Fibroblast of lung (primary cell): ENCODE measurements at places on chromosomes 7 and 10.

GRCh38 chr7:105811189-105811847 is 65.1 kb downstream of the ATXN7L1 start:
- no peak for DNase-seq
- H3K36me3 ChIP-seq, result no peaks in the 10 kb centered on the region
- H3K27me3 ChIP-seq, result no peaks in the 10 kb centered on the region
- no peak overlapping the region for H3K4me3 ChIP-seq
- H3K4me1 ChIP-seq, result peaks cover 6% of the 10 kb centered on the region
- no peak overlapping the region for H3K27ac ChIP-seq

DNA sequence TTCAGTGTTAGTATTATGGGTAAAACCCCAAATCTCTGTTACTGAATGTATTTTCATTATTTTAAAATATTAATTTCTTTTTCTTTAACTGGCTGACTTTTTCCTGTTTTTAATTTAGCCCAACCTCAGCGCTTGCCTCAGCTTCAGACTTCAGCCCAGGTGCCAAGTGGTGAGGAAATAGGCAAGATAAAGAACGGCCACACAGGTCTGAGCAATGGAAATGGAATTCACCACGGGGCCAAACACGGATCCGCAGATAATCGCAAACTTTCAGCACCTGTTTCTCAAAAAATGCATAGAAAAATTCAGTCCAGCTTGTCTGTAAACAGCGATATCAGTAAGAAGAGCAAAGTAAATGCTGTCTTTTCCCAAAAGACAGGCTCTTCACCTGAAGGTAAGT is 57.5 kb downstream of the MDFIC start:
- H3K36me3 ChIP-seq, result peaks cover 2% of the 10 kb centered on the region
- H3K27ac ChIP-seq, result no peak overlapping the region
- H3K4me3 ChIP-seq, result no peak overlapping the region
- no peaks in the 10 kb centered on the region for H3K27me3 ChIP-seq
- H3K4me1 ChIP-seq, result no peaks in the 10 kb centered on the region

- no peak overlapping the region for H3K4me3 ChIP-seq
- H3K4me1 ChIP-seq, result no peaks in the 10 kb centered on the region
- H3K27me3 ChIP-seq, result no peaks in the 10 kb centered on the region
- no peak overlapping the region for H3K27ac ChIP-seq
- DNase-seq, result no peak
Measured at GRCh38 chr10:25039531-25039930, 23.1 kb downstream of the THNSL1 start.

DNA sequence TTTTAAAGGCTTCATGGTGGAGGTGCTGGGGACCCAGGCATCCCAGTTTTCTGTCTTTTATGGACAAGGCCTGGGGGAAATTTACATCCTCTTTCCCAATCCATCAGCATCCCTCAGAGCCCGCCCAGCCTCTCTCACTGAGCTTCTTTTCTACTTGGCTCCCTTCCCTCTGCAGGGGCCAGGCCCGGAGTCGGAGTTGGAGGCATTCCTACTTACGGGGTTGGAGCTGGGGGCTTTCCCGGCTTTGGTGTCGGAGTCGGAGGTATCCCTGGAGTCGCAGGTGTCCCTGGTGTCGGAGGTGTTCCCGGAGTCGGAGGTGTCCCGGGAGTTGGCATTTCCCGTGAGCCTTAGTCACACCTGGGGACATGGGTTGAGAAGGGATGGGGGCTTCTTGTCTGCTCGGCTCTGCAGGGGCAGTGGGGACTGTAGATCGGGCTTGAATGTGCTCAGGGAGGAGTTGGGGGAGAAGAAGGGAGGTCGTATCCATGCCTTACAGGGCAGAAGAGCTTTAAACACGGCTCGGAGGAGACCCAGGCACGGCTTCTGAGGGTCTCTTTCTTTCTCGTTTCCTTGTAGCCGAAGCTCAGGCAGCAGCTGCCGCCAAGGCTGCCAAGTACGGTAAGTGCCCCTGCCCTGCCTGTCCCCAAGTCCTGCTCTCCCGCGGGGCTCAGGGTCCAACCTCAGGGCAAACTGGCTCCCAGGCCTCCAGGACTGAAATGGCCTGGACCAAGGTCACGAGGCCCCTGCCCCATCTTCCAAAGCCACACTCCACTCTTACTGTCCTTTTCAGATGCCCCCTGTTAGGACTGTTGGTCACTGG is 27.3 kb upstream of the LIMK1 start:
- peaks cover 3% of the 10 kb centered on the region for H3K27me3 ChIP-seq
- no peak overlapping the region for H3K4me3 ChIP-seq
- no peak overlapping the region for H3K27ac ChIP-seq

DNA sequence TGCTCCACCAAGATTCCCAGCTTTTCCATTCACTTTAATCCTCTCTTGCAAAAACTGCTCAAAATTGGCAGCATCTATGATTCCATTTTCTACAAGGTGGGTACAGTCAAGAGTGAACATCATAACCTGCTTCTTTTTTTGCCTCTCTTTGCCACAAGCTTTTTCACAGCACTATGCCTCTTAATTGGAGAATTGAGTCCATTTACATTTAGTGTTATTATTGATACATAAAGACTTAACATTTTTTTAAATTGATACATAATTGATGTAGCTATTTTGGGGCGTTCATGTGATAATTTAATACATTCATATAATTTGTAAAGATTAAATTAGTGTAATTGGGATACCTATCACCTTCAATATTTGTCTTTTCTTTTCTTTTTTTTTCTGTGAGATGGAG is 18.8 kb downstream of the AS3MT start:
- H3K36me3 ChIP-seq, result no peaks in the 10 kb centered on the region
- H3K4me1 ChIP-seq, result no peaks in the 10 kb centered on the region
- no peak overlapping the region for H3K4me3 ChIP-seq
- no peaks in the 10 kb centered on the region for H3K27me3 ChIP-seq

GRCh38 chr10:101565936-101566332 is 22.1 kb downstream of the POLL start:
- H3K4me1 ChIP-seq, result peaks cover 5% of the 10 kb centered on the region
- H3K27me3 ChIP-seq, result peaks cover 23% of the 10 kb centered on the region
- DNase-seq, result no peak
- no peak overlapping the region for H3K4me3 ChIP-seq
- no peak overlapping the region for H3K27ac ChIP-seq

GRCh38 chr7:92754919-92755581 is 81.3 kb downstream of the CDK6 start:
- H3K27ac ChIP-seq, result no peak overlapping the region
- H3K36me3 ChIP-seq, result no peaks in the 10 kb centered on the region
- H3K27me3 ChIP-seq, result no peaks in the 10 kb centered on the region

GRCh38 chr10:14304046-14304445 is 26.7 kb downstream of the FRMD4A start:
- peaks cover 37% of the 10 kb centered on the region for H3K27me3 ChIP-seq
- no peak overlapping the region for H3K4me3 ChIP-seq
- H3K27ac ChIP-seq, result no peak overlapping the region
- DNase-seq, result no peak
- no peaks in the 10 kb centered on the region for H3K36me3 ChIP-seq

- H3K36me3 ChIP-seq, result no peaks in the 10 kb centered on the region
- no peak overlapping the region for H3K4me3 ChIP-seq
- no peaks in the 10 kb centered on the region for H3K4me1 ChIP-seq
- no peak for DNase-seq
Measured at GRCh38 chr7:13551503-13551902, 438.0 kb downstream of the ETV1 start.

- H3K36me3 ChIP-seq, result no peaks in the 10 kb centered on the region
- H3K4me1 ChIP-seq, result no peaks in the 10 kb centered on the region
- DNase-seq, result no peak
- H3K4me3 ChIP-seq, result no peak overlapping the region
Measured at GRCh38 chr10:130857631-130858295, 453.8 kb downstream of the TCERG1L start.

DNA sequence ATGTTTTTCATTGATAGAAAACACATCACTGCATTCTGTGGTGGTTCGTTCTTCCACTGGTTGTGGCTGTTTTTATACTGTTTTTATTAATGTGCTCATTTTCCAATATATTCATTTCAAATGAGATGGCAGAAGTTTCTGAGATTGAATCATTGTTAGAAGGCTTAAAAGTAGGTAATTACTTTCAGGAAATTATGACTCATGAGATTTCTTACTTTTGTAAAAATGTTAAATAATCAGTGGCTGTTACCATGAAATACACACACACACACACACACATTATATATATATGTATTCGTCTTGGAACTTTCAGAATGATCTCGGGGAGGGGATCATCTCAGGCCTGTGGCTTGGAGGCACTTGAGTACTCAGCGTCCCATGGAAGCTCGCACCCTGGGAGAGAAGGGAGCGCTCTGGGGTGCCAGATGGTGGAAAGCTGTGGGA is 66.1 kb downstream of the ZMYND11 start:
- H3K36me3 ChIP-seq, result no peaks in the 10 kb centered on the region
- peak; percentile 76 for DNase-seq
- H3K4me3 ChIP-seq, result no peak overlapping the region
- no peaks in the 10 kb centered on the region for H3K27me3 ChIP-seq
- H3K4me1 ChIP-seq, result no peaks in the 10 kb centered on the region
- no peak overlapping the region for H3K27ac ChIP-seq

DNA sequence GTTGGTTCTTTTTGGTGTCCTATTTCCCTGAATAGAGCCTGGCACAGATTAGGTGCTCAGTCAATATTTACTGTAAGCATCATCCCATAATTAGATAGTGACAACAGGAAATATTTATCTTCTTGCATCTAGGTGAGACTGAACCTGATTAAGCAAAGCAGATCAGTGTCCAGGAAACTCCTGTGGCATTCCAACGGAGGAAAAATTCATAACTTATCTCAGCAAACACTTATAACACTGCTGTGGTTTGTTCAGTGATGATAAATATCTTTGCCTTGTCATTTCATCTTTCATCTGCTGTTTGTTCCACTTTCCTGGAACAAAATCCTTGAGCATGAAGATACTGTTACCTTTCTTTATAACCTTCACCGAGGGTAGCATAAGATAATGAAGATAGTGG is 1160.3 kb upstream of the AUTS2 start:
- H3K4me1 ChIP-seq, result no peaks in the 10 kb centered on the region
- DNase-seq, result no peak
- no peaks in the 10 kb centered on the region for H3K27me3 ChIP-seq
- no peak overlapping the region for H3K27ac ChIP-seq
- H3K36me3 ChIP-seq, result no peaks in the 10 kb centered on the region

GRCh38 chr10:29736366-29737073 is 101.7 kb upstream of the SVIL start:
- no peaks in the 10 kb centered on the region for H3K27me3 ChIP-seq
- peak; percentile 67 for DNase-seq
- peak overlapping the region; percentile 79 for H3K27ac ChIP-seq
- H3K4me3 ChIP-seq, result peak overlapping the region; percentile 86

- H3K27me3 ChIP-seq, result no peaks in the 10 kb centered on the region
- H3K4me1 ChIP-seq, result peaks cover 11% of the 10 kb centered on the region
- no peak overlapping the region for H3K27ac ChIP-seq
- no peaks in the 10 kb centered on the region for H3K36me3 ChIP-seq
Measured at GRCh38 chr10:109981650-109982049, 26.1 kb upstream of the ADD3 start.

- DNase-seq, result no peak
- no peak overlapping the region for H3K27ac ChIP-seq
- H3K4me1 ChIP-seq, result no peaks in the 10 kb centered on the region
- H3K27me3 ChIP-seq, result no peaks in the 10 kb centered on the region
Measured at GRCh38 chr10:75743291-75743778, 311.9 kb downstream of the LRMDA start.

DNA sequence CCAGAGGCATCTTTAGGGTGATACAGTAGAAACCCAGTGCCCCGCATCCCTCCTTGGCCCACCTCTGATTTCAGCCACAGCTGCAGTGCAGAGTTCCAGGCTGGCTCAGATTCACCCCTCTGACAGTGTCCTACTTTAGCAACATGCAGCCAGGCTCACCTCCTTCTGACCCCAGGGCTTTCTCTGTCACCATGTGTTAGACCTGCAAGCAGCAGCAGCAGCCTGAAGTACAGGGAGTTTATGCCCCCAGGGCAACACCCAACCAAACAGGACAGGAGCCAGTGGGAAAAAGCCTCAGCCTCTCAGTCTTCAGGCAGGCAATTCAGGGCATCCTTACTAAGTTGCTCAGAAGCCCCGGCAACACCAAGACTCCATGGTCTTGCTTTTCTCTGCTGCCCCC is 109.0 kb upstream of the PLXNA4 start:
- no peaks in the 10 kb centered on the region for H3K36me3 ChIP-seq
- peaks cover 5% of the 10 kb centered on the region for H3K27me3 ChIP-seq
- DNase-seq, result no peak

DNA sequence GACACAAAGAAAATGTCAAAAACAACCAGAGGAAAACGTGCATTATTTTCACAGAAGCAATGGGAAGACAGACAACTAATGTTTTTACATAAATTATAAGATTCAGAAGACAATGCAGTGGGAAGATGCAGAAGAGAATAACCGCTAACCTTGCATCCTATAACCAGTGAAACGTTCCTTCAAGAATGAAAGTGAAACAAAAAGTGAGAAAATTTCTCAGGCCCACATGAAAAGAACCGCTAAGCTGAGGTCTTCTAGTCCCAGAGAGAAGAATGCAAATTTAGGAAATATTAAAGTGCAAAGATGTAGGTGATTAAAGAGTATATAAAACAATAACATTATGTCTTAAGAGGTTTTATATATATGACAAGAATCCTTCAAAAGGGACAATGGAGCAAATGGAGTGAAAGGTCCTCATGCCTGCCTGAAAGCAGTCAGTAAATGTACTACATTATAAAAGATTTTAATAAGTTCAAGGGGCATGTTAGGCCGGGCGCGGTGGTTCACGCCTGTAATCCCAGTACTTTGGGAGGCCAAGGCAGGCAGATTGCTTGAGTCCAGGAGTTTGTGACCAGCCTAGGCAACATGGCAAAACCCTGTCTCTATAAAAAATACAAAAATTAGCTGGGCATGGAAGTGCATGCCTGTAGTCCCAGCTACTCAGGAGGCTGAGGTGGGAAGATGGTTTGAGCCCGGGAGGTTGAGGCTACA is 43.1 kb upstream of the DDC start:
- no peaks in the 10 kb centered on the region for H3K27me3 ChIP-seq
- no peak for DNase-seq
- no peak overlapping the region for H3K4me3 ChIP-seq
- no peaks in the 10 kb centered on the region for H3K4me1 ChIP-seq
- no peak overlapping the region for H3K27ac ChIP-seq

DNA sequence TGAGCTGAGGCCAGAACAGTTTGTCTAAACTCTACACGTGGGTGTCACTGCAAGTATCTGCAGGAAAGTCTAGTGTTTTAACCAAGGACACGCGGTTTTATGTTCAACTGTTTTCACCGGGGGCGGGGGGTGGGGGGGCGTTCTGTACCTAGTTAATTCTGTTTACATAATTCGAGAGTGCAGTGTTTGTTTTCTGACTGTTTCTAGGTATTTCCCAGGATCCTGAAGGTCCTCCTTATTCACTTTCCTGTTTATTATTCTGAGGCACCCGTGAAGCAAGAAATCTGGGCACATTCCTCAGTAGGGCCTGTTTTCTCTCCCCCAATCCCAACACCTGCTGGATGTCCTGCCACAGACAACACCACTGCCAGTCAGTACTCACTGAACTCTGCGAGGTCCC is 7.6 kb downstream of the LOXL4 start:
- no peaks in the 10 kb centered on the region for H3K27me3 ChIP-seq
- no peak overlapping the region for H3K4me3 ChIP-seq
- H3K36me3 ChIP-seq, result peaks cover 6% of the 10 kb centered on the region
- no peaks in the 10 kb centered on the region for H3K4me1 ChIP-seq
- no peak overlapping the region for H3K27ac ChIP-seq

GRCh38 chr10:64080071-64080470 is 558.9 kb downstream of the REEP3 start:
- no peaks in the 10 kb centered on the region for H3K4me1 ChIP-seq
- no peaks in the 10 kb centered on the region for H3K36me3 ChIP-seq
- DNase-seq, result peak; percentile 6
- no peak overlapping the region for H3K4me3 ChIP-seq
